ENCODE measurements at places on chromosomes 2 and 18.

- DNase-seq, result no peak
Observed at GRCh38 chr2:190635781-190636180, 13.1 kb upstream of the NAB1 start.

DNA sequence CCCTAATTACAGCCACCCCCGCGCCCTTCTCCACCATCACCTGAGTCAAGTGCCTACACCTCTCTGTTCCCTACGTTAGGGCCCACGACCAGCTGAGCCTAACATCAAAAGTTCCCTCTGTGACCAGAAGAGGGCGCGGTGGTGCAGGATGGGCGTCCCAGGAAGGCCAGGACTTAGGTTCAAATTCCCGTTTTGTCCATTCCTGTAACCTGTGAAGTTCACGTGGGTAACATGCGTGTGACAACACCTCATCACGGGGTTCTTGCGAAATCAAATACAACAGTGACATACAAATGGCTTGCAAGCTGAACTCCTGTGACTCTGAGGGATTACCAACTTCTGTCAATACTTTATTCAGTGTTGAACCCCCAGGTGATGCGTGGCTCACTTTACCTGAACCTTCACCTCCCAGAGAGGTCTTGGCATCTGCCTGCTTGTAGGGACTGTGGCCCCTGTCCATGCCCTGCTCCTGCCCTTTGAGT lies 207.9 kb downstream of the ARL4C start:
- DNase-seq, result peak; percentile 70

GRCh38 chr2:19806131-19806530 lies 95.7 kb downstream of the TTC32 start:
- DNase-seq, result no peak

DNA sequence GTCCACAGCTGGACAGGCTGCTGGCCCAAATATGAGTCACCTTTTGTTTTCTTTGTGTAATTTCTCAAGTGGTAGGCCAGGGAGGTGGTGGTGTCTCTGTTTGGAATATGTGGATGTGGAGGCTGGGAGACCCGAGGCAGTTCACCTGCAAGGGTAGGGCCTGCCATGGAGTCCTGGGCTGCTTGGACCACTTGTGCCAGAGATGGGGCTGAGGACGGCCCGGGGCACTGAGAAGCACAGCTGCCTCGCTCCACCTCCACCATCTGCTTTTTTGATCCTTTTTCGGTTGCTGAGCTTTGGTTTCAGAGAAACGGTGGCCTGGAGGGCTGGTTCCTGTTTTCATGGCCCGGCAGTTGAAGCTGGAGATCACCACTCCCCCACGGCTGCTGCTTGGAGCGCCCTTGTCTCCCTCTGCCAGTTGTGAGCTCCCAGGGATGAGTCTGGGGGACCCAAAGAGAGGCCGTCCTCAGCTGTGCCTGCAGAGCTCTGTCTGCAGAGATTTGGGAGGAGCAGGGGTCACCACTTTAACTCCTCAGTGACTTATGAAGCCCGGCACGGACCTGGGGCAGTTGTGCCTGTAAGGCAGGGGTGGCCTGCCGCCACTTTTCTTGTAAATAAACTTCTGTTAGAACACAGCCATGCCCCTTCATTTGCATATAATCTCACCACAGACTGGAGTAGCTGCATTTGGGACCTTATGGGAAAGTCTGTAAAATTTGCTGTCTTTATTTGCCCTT lies 67.6 kb upstream of the MCFD2 start:
- peak; percentile 57 for DNase-seq

DNA sequence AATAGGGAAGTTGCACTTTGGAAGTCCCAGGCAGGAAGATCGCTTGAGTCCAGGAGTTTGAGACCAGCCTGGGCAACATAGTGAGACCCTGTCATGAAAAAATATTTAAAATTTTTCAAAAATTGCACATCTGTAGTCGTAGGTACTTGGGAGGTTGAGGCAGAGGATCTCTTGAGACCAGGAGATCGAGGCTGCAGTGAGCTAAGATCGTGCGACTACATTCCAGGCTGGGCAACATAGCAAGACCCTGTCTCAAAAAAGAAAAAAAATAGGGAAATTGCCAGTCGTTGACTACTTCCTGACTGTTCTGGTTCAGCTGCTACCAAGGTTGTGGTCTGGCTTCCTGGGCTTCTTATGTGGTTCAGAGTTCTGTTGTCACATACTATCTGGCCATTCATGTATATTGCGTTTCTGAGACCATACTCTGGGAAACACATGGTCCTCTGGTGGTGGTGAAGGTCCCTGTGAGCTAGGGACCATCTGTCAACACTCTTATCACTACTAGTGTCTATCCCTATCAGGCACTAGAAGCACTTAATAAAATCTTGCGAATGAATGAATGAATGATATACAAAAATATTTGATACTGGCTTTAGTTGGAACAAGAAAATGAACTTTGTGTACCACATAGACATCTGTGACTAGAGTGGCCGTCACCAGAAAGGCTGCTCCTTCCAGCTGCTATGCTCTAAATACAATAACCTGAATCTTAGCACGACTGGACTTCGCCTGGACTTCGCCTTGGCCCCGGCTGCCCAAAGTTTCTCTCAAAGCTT lies 861 bp upstream of the KLHL23 start:
- no peak for DNase-seq

- no peak for DNase-seq
Observed at GRCh38 chr2:175404839-175405238, 223.3 kb upstream of the ATP5MC3 start.

DNA sequence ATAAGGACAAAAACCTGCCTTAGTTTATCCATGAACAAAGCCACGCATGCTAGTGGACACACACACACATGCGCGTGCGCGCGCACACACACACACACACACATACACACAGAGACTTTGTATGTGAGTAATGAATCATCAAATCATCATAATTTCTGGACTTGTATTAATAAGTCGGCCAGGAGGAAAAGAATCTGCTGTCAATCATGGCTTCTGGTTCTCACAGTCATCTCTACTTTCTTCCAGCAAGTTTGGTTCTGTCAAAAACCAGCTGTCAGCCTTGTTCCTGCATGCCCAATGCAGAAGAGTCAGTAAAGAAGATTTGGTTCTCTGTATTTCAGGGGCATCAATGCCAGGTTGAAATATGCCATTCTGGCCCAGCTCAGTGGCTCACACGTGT lies 1.1 kb upstream of the TTR start:
- no peak for DNase-seq

GRCh38 chr2:21467910-21468309 lies 344.1 kb downstream of the TDRD15 start:
- DNase-seq, result no peak

DNA sequence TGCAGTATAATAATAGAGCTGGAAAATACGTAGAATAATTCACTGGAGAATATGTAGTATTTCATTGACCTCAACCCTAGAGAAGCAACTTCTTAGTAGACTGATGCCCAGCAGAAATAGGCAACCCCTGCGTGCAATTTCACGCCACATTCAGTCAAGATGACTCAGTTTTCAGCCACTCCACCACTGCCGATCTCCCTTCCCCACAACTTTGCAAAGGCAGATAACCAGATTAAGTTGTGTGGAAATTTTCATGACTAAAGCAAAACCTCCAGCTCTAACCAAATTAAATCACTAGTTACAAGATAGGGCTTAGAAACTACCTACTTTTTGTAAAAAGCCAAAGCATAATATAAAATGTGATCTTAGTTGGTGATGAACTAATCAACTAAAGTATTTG lies 63.3 kb upstream of the STK17B start:
- no peak for DNase-seq

- DNase-seq, result no peak
Observed at GRCh38 chr2:240377366-240377765, 58.1 kb upstream of the GPC1 start.

DNA sequence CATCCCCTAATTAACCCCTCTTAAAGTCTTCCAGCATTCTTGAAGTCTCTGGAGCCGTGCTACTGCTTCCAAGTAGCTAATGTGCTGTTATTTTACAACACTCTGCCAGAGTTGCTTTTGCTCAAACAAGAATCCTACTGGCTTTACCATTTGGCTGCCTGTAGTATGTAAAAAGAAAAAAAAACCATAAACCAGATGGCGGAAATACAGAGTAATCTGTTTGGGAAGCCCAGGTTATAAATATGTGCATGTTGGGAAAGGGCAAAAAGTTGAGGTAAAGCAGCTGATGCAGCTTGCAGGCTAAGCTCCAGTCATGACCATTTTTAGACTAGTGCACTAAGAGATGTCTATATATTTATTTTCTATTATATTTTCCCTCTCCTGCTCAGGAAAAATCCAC lies 313.2 kb upstream of the ETAA1 start:
- DNase-seq, result no peak

GRCh38 chr2:126750506-126750905 lies 94.5 kb downstream of the GYPC start:
- no peak for DNase-seq

- DNase-seq, result peak; percentile 81
Observed at GRCh38 chr2:30026091-30027055, 105.0 kb upstream of the ALK start.

- DNase-seq, result no peak
Observed at GRCh38 chr18:5107988-5108387, 89.1 kb downstream of the AKAIN1 start.

GRCh38 chr18:62399276-62399675 lies 74.2 kb downstream of the TNFRSF11A start:
- no peak for DNase-seq

DNA sequence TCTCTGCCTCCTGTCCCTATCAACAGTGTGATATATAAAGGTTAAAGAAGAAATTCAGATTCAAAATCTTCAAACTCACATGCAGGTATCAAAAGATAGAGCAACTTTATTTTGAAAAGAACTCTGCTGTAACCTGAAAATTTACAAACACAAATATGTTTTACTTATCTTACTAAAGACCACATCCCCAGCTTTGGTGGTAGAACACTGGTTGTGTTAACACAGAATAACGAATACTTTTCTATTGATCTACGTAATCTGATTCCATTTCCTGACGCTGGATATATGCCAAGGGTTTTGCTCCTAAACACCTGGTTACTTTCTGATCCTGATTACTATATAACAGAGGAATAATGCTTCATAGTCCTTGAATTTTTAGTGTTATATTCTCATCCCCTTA lies 23.1 kb upstream of the SLC39A10 start:
- DNase-seq, result no peak

GRCh38 chr2:237968048-237968862 lies 1.4 kb downstream of the UBE2F start:
- DNase-seq, result peak; percentile 86

- no peak for DNase-seq
Observed at GRCh38 chr2:167049659-167050058, 161.4 kb downstream of the XIRP2 start.

DNA sequence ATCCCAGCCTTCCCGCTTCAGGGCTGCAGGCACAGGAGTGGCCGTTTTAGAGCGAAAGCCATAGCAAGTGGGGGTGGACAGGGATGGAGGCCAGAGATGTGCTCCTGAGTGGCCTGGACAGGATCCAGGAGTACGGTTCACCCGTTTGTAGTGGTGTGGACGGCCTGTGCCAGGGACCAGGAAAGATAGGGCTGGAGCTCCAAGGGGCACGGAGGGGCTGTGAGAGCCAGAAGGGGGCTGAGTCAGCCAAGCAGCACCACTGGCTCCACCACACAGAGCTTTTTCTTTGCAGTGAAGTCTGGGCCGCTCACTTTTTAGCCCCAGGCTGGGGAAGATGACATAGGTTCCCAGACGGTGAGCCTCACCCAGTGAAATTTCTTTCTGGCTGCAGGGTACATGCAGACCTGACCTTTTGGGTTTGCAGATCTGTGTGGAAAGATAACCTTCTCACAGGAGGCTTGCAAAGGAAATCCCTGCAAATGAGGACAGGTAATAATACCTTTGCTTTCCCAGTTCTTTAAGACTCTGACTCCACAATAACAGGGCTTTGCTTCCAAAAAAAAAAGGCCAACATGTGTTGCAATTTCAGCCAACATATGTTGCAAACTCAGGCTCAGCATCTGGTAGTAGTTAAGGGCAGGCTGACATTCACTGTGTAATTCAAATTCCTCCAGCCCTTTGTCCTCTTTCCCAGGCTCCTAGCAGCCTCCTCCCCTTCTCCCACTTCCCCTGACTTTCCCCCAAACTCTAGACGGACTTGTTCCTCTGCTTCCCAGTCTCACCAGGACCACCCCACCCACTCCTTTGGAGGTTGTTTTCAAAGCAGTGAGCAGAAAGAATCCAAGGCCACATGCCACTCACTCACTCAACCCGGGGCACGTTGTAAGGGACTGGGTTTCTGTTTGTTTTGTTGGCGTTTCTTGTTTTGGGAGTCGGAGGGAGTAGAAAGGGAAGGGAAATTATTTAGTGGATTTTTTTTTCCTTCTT lies 20.3 kb upstream of the LAPTM4A start:
- DNase-seq, result no peak

GRCh38 chr18:80074697-80075096 lies 34.4 kb upstream of the ADNP2 start:
- no peak for DNase-seq

- DNase-seq, result peak; percentile 23
Observed at GRCh38 chr18:42426496-42427015, 471.5 kb downstream of the PIK3C3 start.

GRCh38 chr2:197915548-197916265 lies 111.3 kb downstream of the PLCL1 start:
- DNase-seq, result no peak

- DNase-seq, result no peak
Observed at GRCh38 chr2:111054791-111055691, 65.7 kb upstream of the BCL2L11 start.

DNA sequence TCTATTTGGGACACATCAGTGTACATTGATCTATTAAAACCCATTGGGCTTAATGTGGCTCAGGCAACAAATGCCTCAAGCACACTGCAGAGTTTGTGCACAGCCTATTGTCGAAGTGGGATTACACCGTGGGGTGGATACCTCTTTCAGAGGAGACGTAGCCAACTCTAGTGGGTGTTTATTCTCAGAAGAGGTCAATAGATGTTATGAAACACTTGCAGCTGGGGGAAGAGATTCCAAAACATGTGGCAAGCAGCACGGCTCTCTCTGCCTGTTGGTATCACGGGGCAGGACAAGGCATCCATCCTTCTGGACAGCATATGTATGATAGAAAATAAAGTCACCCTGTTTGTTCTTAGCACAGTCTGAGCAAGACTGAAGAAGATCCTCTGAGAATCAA lies 121.4 kb upstream of the COPS8 start:
- no peak for DNase-seq

GRCh38 chr18:6859676-6860422 lies 130.3 kb downstream of the ARHGAP28 start:
- DNase-seq, result no peak

DNA sequence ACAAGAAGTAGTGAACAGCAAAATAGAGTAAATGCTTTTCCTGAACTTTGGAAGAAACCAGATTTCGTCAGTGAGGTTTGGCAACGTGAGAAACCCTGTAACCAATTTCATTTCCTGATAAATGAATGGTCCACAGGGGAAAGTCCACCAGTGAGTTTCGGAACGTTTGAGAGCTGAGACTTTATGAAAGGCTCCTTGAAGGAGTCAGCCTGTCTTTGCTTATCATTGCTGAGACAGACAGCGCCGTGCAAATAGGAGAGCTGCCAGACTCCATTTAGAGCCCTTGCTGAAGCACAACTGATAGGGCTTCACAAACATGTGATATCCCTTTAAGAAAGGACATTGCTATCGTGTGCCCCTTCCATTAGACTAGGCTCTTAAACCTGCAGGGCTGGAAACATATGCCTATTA lies 121.8 kb upstream of the SMAD7 start:
- no peak for DNase-seq

GRCh38 chr2:179622635-179623300 lies 238.6 kb downstream of the ZNF385B start:
- no peak for DNase-seq
